ENCODE measurements at places on chromosomes 4 and X. TPM values are rescaled to one million over a fixed set of nuclear protein-coding genes. Genes with fewer than 3 reads are reported as not detected.

DNA sequence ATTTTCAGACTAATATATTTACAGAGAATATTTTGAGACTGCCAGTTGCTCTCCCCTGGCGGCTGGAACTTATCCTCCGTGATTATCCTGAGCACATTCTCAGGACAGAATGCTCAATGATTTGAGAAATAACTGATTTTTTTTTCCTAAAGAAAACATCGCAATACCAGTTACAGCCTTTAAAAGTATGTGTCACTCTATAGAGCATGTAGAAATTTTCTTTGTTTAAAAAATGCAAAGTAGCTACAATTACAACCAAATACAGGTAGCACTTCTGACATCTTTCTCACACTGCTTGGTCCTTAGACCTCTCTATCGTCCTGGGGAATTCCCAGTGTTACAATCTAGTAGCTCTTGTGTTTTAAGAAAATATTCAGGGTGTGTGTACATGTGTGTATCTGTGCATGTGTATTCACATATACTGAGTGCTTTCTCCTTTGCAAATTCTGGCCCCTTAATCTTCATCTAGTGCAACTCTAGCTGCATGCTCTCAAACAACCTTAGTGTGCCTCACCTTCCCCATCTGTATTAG is 13.8 kb downstream of the APBB2 start:
- DNase-seq, result no peak

The PNMA5 gene
- total RNA-seq, result not detected

GRCh38 chr4:184284336-184284690 is 66.6 kb upstream of the ENPP6 start:
- DNase-seq, result no peak

The BGN gene
- total RNA-seq, result 2,306 TPM

DNA sequence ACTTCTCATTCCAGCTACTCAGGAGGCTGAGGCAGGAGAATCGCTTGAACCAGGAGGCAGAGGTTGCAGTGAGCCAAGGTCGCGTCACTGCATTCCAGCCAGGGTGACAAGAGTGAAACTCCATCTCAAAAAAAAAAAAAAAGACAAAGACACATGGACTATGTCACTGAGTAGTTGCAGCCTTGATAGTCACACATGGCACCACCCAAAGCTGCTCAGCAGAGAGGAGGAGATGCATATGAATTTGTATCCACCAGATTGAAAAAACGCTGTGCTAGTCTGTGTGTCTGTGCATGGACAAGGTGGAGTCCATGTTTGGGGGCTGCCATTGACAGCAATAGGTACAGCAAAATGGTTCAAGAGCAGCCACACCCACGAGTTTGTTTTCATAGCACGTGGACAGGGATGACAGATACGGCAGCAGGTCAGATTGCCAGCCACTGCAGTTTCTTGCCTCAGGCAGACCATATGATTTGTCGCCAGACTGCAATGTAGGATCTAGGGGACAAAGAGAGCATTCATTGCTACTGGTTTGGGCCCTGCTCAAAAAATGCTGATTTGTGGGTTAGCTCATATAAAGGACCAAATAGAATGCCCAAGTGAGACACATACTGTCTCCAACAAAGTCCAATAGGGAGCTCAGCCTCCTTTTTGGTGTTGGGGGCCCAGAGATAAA is 89.9 kb downstream of the CEP135 start:
- DNase-seq, result no peak

DNA sequence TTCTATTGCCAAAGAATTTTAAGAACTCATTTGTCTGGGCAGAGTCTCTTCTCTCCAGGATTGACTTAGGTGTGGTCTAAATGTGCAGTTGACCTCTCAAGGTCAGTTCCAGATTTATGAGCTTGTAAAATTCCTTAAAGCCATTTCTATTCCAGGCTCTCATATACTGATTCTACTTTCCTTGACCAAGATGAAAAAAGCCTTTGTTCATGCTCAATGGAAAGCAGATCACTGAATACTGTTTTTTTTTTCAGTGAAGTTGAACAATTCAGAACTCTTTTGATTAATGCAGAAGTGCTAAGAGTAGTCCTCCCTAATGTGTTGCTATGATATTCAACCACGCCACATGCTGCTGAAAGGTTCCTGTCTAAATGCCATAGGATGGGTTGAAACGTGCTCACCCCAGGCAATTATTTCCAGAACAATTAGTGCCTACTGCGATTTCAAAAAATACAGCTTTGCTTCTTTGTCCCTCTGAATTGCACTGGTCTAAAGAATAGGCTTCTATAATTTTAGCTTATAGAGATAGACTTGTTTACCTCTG is 312.4 kb upstream of the PABPC5 start:
- DNase-seq, result no peak

The ZMAT1 gene
- total RNA-seq, result 14.8 TPM

The FDCSP gene
- total RNA-seq, result not detected

The PLRG1 gene
- 61.6 TPM for total RNA-seq

DNA sequence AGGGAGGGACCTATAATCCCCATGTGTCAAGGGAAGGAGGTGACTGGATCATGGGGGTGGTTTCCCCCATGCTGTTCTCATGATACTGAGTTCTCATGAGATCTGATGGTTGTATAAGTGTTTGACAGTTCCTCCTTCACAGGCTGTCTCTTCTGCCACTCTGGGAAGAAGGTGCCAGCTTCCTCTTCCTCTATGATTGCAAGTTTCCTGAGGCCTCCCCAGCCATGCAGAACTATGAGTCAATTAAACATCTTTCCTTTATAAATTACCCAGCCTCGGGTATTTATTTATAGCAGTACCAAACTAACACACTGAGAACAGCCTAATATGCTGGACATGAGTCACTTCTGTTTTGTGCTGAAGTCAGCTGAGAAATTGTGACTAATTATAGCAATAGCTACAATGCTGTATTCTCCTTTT is 656.9 kb upstream of the CPEB2 start:
- DNase-seq, result no peak

DNA sequence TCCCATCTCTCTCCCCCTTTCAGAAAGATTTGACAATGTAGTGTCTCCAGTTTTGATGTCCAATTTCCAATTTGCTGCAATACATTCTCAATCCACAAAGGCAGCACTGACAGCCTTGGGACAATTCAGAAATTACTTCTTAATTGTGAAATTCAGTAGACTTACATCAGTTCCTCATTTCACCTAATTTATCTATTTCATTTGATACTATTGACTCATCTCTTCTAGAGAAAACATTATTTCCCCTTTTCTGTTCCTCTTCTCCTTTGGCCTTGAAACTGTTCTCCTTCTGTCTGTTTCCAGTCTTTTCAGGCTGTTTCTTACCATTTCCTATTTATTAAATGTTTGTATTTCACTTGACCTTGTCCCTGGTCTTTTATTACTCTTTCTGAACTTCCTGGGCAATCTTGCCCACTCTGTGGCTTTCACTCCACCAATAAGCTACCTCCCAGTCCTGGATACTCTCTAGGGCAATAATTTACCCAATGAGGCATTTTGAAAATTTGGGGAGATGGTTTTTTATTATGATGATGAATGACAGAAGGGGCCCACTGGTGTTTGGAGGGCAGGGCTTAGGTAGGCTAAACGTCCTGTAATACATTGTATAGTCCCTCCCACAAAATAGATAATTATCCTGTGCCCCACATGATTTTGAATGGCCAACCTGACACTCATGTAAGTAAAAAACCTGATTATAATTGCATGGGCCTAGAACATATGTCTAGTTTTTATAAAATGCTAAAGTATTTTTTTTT is 498.0 kb upstream of the BOD1L1 start:
- no peak for DNase-seq

DNA sequence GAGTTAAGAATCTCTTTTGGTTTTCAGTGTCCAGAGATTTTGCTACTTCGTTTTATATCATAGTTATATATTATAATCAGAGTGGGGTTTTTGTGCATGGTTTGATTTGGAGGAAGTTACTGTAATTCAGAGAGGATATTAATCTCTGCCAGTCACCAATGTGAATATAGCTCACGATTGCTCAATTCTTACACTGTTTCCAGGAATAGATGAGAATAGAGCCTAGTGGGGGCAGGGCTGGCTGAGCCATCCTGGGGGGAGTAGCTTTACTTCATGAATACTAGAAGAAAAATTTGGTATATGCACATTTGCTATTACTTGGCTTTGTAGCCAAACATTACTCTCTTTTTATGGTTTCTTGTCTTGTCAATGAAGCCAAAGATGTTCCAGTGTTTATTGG is 60.9 kb upstream of the TRPC3 start:
- no peak for DNase-seq

- peak; percentile 83 for DNase-seq
Measured at GRCh38 chrX:130100180-130100579, 10.1 kb downstream of the ELF4 start.

The JAKMIP1 gene
- total RNA-seq, result 0.23 TPM

The XAGE2 gene
- total RNA-seq, result not detected

- DNase-seq, result no peak
Measured at GRCh38 chr4:163673848-163674697, 179.6 kb downstream of the TMA16 start.

The SLITRK2 gene
- 0.93 TPM for total RNA-seq
